ENCODE measurements at places on chromosomes 7 and 10.

- DNase-seq: no peak
Observed at GRCh38 chr10:100655326-100655759, 90.0 kb upstream of the PAX2 start.

DNA sequence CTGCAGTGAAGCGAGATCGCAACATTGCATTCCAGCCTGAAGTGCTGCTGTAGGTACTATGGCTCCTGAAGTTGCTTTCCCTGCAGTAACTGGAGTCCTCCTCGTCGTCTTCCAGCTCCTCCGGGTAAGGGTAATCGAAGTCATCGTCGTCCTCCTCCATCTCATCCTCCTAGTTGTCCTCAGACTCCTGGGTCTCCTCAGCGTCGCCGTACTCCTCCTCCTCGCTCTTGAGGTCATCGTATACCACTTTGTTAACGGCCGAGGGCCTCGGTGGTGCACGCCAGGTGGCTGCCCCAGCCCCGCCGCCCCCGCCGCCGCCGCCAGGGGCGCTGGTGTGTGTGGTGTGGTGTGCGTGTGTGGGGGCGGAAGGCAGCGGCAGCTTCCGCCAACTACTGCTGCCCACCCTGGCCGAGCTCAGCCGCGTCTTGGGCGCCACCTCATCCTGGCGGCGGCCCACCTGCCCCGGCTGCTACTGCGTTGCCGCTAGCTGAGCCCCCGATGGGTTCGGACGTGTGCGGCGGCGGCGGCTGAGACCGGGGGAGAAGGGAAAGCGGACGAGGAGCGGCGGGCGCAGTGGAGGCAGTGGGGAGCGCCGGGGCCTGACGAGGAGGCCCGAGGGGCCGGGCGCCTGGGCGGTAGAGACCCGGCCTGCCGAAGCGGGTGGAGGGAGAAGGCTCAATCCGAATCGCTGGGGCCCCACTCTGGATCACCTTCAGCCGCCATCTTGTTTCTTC lies 11.8 kb upstream of the ACBD5 start:
- DNase-seq: no peak

- no peak for DNase-seq
Observed at GRCh38 chr7:30922596-30922995, 10.9 kb downstream of the AQP1 start.

GRCh38 chr10:119237722-119238436 lies 30.5 kb downstream of the GRK5 start:
- no peak for DNase-seq

DNA sequence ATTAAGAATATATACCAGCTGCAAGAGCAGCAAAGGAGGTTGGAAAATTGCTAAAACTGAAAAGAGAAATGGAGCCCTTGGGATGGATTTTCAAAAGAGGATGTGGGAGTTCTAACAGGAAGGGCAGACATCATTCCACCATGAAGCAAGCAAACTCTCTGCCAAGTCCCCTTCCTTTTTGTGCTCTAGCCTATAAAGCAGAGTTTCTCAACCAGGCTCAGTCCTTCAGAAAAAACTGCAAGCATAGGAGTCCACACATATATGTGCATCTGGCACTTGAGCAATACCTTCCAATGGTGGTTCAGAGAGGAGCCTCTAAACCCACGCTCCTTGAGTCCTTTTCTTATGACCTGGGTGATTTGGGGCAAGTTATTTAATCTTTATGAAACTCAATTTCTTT lies 98.6 kb upstream of the MKX start:
- DNase-seq: no peak

GRCh38 chr10:73819081-73819480 lies 7.7 kb upstream of the NDST2 start:
- DNase-seq: no peak

DNA sequence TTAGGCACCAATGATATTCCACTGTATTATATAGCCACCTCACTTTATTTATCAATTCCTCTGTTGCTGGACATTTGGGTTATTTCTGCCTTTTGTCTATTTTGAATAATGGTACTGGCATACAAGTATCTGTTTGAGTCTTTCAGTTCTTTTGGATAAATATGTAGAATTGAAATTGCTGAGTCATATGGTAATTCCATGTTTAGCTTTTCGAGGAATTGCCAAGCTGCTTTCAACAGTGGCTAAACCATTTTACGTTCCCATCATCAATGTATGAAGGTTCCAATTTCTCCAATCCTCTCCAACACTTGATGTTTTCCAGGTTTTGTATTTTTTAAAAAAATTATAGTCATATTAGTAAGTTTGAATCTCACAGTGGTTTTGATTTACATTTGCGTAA lies 42.3 kb downstream of the JMJD1C start:
- no peak for DNase-seq

DNA sequence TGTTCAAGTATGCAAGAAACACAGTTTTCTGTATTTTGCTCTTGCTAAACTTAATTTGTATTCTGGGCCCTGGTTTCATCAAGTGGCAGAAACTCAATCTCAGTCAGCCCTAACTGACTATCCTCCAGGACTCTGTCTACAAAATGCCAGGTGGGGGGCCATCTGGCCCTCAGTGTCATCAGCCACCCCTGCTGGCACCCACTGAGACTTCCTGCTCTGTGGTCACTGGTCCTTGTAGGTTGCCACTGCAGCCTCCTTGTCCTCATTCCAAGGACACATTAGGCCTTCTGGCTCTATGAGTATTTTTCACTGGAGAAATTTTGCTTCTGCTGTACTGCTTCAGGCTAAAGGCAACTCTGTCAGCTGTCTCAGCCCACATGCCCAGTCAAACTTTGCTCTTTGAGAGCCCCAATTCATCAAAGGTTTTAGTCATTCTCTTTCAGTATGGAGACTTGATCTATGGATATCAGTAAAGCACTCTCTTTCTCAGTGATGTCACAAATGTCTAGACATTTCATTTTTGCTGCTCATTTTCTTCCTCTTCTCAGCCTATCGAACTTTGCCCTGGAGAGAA lies 163.6 kb downstream of the KCND2 start:
- no peak for DNase-seq

GRCh38 chr10:30775779-30776591 lies 146.4 kb upstream of the LYZL2 start:
- DNase-seq: peak; percentile 60

DNA sequence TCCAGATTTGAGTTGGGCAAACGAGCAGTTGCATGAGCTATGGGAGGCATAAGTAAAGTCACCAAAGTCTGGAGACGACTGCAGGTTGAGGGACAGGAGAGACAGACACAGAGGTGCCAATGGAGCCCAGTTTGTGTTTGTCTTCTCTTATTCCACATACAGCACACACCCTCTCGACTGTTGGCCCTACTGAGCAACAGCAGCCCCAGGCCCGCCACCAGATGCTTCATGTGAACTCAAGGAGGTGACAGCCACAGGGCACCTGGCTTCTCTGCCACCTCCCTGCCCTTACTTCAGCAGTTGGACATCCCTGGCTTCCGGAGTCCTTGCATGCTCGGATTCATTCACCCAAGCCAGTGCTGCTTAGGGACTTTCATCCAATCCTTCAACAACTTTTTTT lies 6.5 kb upstream of the ATOH7 start:
- no peak for DNase-seq

- peak; percentile 3 for DNase-seq
Observed at GRCh38 chr7:88835147-88835728, 39.7 kb upstream of the TEX47 start.

DNA sequence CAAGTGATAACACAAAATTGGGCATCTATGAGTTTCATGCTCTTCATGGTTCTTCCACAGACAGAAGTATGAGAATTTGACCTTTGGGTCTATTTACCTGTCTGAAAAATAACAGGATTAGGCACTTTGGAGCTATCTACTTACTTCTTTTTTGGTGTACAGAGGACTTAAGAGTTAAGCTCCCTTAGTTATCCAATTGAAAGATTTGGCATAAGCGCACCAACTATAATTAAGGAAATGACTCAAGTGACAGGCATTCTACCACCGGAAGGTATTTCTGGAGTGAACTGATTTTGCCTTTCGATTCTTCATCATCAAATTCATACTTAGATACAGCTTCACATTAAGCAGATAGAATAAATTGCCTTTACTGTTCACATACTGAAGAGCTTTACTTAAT lies 43.9 kb downstream of the IFIT5 start:
- peak; percentile 60 for DNase-seq

DNA sequence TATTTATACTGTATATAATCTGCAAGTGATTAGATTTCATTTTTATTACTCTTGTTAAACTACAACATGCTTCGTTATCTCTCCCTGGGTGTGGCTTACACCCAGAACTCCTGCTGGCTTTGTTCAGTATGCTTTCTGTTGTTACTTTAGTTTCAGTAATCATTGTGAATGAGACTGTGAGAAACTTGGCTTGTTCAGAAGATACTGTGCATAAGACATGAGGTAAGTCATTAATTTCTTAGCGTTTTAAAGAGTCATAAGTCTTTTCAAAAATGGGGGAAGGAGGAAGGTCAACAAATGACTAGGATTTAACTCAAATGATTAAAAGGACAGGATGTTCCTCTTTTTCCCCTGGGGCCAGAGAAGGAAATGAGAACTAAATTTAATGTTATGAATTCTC lies 11.6 kb upstream of the ADD3 start:
- no peak for DNase-seq
